ENCODE measurements at places on chromosomes 5 and 9.

DNA sequence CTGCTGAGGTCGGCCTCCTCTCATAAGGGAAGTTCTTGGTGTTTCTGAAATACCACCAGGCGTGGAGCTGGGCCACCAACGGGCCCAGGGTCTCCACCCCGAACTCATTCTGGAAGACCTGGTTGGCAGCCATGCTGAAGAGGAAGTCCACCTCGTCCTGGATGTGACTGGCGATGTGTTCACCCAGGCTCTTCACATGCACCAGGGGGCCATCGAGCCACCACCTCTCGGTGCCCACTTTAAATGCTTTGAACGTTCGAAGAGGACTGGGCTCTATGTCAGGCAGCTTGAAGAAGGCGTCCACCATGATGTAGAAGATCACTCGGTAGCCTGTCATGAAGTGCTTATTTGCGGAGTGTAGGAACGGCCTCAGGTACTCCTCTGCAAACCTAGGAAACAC lies 15.1 kb downstream of the GLT6D1 start:
- peaks cover 6% of the 10 kb centered on the region for H3K27me3 ChIP-seq
- H3K27ac ChIP-seq, result no peak overlapping the region
- H3K4me3 ChIP-seq, result no peak overlapping the region
- no peaks in the 10 kb centered on the region for H3K4me1 ChIP-seq
- no peak for DNase-seq

DNA sequence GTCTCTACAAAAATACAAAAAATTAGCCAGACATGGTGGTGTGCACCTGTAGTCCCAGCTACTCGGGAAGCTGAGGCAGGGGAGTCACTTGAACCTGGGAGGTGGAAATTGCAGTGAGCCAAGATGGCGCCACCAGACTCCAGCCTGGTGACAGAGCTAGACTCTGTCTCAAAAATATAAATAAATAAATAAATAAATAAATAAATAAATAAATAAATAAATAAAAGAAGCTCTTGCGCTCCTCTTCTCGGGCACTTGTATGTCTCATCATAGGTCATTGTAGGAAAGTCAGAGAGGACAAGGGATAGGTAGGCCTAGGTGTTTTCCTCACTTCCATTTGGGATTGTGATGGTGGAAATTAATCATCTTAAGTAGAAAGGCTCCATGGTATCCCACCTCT lies 252.8 kb downstream of the PIK3R1 start:
- no peak overlapping the region for H3K4me3 ChIP-seq
- no peaks in the 10 kb centered on the region for H3K27me3 ChIP-seq
- no peak overlapping the region for H3K27ac ChIP-seq

DNA sequence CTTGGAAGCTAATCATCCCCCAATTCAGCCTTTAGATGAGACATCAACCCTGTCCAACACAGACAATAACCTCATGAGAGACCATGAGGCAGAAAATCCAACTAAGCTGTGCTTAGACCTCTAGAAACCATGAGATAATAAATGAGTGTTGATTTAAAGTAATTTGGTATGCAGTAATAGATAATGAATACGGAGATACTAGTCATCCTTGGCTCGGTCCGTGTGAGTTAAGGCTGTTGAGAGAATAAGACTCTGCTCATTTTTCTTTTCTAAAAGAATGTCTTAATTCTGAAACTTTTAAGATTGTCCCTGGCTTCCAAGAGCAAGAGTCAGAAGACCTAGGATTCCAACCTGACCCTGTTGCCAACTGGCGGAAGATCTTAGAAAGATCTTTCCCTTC lies 6.1 kb downstream of the TNC start:
- no peaks in the 10 kb centered on the region for H3K36me3 ChIP-seq
- H3K4me3 ChIP-seq, result no peak overlapping the region
- DNase-seq, result no peak
- no peaks in the 10 kb centered on the region for H3K4me1 ChIP-seq
- H3K27ac ChIP-seq, result no peak overlapping the region

- H3K27me3 ChIP-seq, result peaks cover 3% of the 10 kb centered on the region
- no peak overlapping the region for H3K4me3 ChIP-seq
- no peaks in the 10 kb centered on the region for H3K4me1 ChIP-seq
These were observed 113.6 kb downstream of the IRX1 start for GRCh38 chr5:3709068-3709716.

GRCh38 chr9:126844085-126844484 lies 16.4 kb upstream of the ZBTB34 start:
- no peaks in the 10 kb centered on the region for H3K27me3 ChIP-seq
- H3K4me3 ChIP-seq, result no peak overlapping the region
- no peak overlapping the region for H3K27ac ChIP-seq
- H3K4me1 ChIP-seq, result no peaks in the 10 kb centered on the region

GRCh38 chr5:57439601-57440000 lies 43.0 kb downstream of the ACTBL2 start:
- peaks cover 20% of the 10 kb centered on the region for H3K4me1 ChIP-seq
- H3K27ac ChIP-seq, result no peak overlapping the region
- no peaks in the 10 kb centered on the region for H3K27me3 ChIP-seq
- no peak overlapping the region for H3K4me3 ChIP-seq

GRCh38 chr5:13027874-13028273 lies 916.6 kb downstream of the DNAH5 start:
- no peaks in the 10 kb centered on the region for H3K4me1 ChIP-seq
- no peak overlapping the region for H3K27ac ChIP-seq
- DNase-seq, result no peak
- H3K36me3 ChIP-seq, result no peaks in the 10 kb centered on the region
